ENCODE measurements at places on chromosomes 1 and 21.

DNA sequence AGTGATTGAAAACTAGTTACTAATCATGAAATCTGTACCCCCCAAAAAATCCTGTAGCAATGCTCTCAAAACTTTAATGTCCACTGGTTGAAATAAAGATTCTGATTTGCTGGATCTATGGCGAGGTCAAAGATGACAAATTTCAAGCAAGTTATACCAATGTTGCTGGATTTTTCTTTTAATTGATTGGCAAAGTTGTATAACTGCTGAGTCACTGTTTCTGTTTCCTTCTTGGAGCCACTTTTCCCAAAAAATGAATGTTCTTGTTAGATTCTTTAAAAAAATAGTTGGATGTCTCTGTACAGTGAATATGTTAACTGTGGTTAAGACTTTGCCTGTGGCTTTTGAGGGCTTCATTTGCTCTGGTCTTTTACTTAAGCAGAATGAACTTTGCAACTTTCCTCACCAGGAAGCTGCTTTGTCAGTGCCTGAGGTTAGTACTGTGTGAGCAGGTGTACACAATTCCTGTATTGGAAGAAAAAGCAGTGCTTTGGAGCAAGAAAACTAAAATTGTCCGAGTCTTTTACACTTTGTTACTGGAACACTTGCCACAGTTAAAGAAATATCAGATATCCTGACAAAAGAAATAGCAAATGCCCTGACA is 1211.9 kb downstream of the MRPL39 start:
- DNase-seq = no peak

DNA sequence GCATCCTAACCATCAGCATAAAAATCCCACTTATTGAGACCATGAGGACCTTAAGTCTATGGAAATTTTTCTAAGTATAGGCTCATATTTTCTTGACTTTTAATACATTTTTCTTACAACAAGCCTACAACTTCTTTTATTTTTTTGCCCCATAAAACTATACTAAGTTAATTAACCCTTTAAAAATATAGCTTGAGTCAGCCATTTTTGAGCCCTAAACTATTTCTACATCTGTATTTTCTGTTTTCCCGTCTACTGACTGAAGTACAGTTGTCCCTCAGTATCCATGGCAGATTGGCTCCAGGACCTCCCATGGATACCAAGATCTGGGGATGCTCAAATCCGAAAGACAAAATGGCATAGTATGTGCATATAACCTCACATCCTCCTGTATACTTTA is 55.0 kb downstream of the CHD1L start:
- DNase-seq = no peak

GRCh38 chr21:45224189-45224938 is 63.3 kb downstream of the POFUT2 start:
- DNase-seq = no peak

DNA sequence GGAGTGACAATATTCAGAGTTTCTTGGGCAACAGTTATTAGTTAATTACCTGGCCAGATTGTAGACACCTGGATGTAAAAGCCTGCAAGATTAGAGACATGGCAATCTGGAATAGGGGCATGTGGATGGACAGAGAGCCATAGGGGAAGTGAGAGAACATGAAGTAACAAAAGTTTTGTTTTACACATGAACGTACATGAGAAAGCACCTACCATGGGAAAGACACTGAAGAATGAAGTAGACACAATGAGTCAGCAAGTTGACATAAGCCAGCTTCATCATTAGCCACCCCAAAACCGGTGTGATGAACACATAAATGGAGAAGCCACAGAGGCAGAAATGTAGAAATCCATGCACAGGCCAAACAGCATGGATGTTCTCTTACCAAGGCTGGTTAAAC is 462.1 kb upstream of the C1orf87 start:
- DNase-seq = no peak

DNA sequence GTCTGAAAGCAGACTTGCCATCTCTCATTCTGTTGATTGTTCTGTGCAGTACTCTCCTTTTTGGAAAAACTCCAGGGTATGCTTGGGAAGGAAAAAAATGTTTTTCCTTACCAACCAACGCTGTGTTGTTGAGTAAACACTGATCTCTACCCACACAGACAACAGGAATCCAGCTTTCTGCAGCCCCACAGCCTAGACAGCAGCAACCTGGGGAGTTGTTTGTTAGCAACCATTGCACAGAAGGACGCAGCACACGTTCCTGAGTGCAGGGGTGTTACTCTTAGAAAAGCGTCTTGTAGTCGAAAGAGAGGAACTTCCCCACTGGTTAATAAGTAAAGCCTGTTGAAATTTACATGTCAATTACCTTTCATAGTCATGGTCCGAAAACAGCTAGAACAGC is 56.6 kb downstream of the SMYD2 start:
- no peak for DNase-seq

DNA sequence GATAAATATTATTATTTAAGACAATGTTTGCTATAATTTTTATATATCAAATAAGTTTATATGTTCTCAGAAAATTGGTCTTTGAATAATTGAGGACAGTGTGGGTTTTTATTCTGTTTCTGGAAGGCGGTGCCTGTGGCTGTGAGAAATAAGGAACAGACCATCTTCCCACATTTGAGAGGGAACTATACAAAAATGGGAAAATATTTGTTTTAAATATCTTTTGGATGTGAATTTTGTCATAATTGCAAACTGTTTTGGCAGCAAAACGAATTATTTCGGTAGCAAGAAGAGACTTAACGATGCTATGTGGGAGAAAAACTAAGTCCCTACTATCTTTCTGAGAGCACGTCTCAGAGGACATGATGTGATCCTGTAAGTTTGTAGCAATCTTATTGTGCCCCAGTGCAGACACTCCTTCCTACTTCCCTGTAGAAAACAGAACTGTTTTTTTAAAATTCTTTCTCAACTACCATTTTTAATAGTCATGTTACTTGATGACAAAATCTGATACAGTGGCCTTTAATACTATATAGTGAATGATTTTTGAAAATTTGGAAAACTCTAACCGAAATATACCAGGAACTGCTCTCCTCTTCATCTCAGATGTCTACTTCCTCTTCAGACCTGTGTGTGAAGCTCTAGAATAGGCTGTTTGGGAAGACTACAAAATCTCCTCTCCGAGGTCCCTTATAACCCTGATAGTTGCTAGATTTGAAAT is 25.4 kb downstream of the PTPRC start:
- no peak for DNase-seq

GRCh38 chr1:57707631-57708030 is 283.8 kb upstream of the DAB1 start:
- no peak for DNase-seq

DNA sequence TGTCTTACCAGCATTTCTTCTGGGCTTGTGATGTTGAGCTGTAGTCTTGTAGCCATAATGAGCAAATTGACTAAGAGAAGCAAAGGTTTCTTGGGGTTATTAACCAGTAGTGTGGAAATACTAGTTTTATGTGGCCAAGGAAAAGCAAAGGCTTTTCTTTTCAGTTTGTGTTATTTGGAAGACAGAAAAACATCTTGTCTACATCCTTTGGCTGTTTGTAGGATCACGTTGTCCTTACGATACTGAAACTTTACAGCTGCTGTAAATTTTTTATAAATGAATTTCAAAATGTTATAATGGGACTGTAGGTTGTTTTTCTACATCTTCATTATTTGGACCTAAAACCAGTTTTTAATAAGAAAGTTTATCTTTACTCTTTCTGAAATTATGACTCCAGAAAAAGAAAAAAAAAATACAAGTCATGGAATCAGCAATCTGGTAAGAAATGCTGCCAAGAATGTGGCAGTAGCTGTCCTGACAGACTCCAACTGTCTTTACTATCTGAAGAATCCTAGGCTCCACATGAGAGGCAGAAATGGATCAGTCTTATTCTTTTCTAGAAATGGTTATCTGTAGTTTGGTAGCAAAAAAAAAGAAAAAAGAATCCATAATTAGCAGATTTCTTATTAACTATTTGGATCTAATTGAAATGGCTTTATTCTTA is 41.6 kb upstream of the QSOX1 start:
- DNase-seq = no peak

GRCh38 chr1:24486331-24487065 is 16.1 kb upstream of the RCAN3 start:
- DNase-seq = no peak

DNA sequence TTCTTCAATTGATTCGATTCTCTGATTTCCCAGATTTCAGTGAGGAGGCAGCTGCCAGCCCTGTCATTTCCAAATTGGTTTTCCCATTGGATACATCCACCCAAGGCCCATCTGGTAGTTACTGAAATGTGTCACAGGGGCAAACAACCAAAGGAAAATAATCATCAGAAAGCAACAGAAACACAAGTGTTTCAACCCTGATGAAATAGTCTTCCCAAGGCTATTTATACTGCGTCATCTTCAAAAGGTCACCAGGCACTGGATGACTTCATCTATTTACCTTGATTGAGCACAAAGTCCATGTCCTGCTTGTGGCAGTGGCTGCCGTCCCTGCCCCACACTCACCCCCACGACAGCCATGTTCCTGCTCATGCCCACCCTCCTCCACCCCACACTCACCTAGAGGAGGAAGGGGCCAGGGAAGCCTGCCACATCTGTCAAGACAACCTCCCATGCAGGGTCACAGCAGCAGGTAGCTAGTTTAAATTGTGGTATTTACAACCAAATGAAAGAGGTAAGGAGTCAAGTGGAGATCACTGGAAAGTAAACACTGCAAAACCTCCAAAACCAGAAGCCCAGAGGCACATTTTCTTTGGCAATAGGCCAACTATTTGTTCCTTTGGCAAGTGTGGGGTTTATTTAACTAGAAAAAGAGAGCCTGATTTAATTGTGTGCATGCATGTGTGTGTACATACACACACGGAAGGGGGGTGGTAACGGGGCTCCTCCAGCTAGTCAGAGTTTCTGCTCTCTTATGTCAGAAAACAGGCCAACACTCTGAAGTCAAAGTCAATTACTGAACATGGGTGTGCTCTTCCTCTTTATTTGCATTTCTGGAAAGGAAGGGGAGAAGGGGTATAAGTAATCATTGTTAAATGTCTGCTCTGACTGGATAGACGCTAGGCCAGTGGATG is 49.5 kb upstream of the RAB4A start:
- no peak for DNase-seq

DNA sequence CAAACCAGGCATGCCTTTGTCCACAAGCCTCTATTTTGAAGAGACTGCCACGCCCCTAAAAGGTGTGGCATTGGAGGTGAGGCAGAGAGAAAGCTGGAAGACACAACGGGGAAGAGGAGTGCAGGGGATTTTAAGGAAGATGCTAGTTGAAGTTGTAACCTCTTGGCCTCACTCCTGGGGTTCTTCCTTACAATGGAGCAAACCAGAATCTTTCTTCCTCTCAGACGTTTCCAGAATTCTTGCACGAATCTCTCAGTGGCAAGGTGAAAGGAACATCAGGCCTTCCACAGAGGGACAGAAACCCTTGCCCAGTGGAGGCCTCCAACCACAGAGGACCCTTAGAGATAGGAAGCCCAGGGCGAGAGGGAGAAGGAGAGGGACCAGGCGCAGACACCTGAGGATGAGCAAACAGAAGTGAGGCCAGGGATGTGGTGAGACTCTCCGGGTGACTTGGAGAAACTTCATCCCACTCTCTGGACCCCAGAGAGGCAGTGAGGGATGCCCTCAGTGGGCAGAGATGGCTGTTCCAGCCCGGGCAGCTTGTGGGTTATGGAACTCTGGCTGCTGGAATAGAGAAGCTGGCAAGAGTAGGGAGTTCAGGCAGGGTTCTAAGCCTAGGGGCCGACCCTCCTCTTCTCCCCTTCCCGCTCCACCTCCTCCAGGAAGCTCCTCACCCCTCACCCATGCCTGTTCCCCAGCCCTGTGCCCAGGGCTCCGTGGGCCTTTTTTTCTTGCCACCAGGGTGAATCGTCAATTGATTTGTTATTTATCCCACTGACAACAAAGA is 136.8 kb upstream of the RUNX3 start:
- DNase-seq = no peak

- no peak for DNase-seq
Measured at GRCh38 chr1:110130989-110131388, 18.7 kb downstream of the UBL4B start.
